Activated CD4-positive, alpha-beta T cell treated with anti-CD3 and anti-CD28 coated beads, Interleukin-10, Interleukin-2, amounts not matched to agents 100 ng/mL and 50 ng/mL, durations not matched to agents 16 hours and 8 hours (primary cell): ENCODE measurements at places on chromosomes 13 and 19.

GRCh38 chr13:68727165-68727564 lies 1380.5 kb upstream of the ATXN8OS start:
- no peak for DNase-seq

DNA sequence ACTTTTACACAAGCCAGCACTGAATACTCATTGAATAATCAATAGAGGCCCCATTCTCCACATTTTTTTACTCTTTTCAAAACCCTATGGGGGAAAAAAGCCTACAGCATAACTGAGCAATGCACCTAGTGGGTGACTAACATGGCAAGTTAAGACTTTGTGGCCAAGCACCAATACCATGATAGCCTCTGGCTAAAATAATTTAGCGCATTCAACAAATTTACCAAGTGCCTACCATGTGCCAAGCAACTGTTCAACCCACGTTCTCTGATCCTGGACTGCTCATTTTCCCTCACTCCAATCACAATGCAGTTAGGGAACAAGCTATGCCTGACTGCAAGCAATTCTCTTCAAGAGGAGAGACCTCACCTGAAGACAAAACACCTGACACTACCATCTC lies 3.0 kb downstream of the ANKRD10 start:
- DNase-seq, result no peak

DNA sequence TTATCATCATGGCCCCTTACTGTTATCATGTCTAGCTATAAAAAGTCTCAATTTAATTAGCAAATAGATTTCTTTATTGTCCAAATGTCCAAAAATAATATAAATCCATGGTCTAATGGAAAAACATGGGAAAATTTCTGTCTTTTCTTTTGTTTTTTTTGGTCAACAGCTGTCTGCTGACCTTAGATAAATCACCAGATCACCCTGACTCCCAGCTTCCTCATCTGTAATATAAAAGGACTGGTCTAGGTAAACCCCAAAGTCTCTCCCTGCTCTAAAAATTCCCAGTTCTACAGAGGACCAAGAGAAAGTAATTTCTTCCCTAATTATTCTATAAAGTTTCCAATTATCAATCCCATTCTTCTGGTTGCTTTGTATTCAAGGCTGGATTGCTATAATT lies 30.7 kb upstream of the RCBTB2 start:
- DNase-seq, result no peak

GRCh38 chr19:28257396-28257795 lies 955.6 kb downstream of the UQCRFS1 start:
- DNase-seq, result no peak
